ENCODE measurements at places on chromosomes 7 and 10.
A peak's percentile ranks its signal among the peaks of the same experiment; 100 is the strongest.

- peak; percentile 95 for DNase-seq
These were observed at the start of gene C10orf88 for GRCh38 chr10:122953902-122954730. C10orf88 (minus strand) TSS chr10:122954227; CDS start chr10:122954178, 49 bp downstream.

GRCh38 chr10:71727738-71728737 is 8.5 kb upstream of the C10orf105 start:
- DNase-seq = no peak

GRCh38 chr10:9807846-9808245 is 1209.8 kb upstream of the CELF2 start:
- DNase-seq = no peak

DNA sequence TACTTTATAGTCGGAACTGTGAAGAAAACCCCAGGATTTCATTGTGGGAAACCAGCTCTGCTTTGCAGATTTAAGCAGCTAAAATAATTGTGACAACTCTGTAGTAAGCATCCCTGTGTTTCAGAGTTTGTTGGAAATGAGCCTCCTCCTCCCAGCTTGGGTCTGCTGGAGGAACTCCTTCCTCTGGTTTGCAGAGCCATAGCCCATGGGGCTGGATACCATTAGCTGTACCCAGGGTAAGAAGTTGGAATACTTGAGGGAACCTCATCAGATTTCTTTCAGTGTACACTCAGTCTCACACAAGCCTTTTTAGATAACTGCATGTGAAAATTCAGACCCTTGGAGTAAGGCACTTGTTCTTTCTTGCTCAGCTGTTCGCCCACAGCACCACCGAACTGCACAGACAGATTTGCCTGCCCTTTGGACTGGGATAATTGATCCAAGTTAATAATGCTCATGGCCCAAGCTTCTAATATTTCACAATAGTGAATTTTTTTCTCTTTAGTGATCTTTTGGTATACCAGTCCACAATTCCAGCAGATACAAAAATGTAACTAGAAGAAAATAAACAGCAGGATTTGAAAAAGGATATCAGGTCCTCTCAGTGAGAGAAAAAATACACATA is 467.4 kb upstream of the FZD8 start:
- no peak for DNase-seq

GRCh38 chr10:19570120-19570519 is 246.1 kb upstream of the PLXDC2 start:
- no peak for DNase-seq

DNA sequence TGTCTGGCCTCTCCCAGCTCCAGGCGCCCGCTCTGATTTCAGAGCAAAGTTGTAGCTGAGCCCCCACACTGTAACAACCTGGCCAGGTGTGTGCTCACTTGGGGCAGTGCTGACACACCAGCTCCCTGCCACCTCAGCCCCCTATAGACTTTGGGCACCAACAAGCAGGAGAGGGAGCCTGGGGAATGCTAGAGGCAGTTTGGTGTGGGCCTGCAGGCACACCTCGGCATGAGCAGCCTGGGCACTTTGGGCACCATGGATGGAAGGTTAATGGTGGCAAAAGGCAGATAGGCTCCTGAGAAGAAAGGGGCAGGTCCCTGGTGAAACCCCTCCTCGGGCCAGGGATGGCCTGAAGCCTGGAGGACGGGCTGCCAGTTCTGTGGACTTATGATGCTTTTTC is 212.7 kb upstream of the GNAI1 start:
- DNase-seq = no peak

DNA sequence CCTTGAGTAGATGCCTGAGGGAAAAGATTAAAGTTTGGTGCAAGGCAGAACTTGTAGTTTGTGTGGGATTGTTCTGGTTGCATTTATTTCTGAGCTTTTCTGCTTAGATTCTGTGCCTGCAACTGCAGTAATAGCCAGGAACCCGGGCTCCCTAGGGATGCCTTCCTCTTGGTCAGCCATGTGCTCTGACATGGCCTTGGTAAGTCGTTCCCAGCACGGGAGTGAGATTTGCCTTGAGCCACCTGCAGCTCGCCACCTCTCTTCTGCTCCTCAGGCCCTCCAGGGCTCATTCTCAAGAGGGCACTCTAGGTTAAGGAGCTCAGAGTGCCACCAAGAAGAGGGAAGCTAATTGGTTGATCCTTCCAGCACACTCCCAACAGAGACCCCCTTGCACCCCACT is 350.6 kb upstream of the MKI67 start:
- no peak for DNase-seq

- DNase-seq = no peak
These were observed 4.6 kb upstream of the SMARCD3 start for GRCh38 chr7:151252961-151253711.

GRCh38 chr7:77453531-77453930 is 37.4 kb upstream of the GSAP start:
- DNase-seq = no peak

DNA sequence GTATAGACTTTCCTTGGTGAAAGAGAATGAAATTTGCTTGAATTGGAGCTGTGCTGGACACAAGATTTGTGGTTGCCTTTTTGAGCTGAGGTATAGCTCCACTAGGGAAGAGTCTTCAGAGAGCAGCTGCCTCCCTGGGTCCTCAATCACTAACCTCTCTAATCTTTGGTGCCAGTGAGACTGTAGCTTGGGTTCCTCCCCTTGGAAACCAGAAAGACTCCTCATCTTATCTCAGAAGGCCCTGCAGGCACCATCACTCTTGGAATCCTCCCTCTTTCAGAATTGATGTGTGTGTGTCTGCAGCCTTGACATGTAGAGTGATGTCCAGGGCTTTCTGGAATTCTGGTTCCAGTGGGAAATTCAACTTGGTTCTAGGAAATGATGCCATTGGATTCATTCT is 426.5 kb downstream of the RPS24 start:
- DNase-seq = no peak

- no peak for DNase-seq
These were observed 957.2 kb upstream of the GHITM start for GRCh38 chr10:83182076-83182475.

GRCh38 chr10:99920901-99921300 is 88.8 kb downstream of the DNMBP start:
- DNase-seq = no peak

DNA sequence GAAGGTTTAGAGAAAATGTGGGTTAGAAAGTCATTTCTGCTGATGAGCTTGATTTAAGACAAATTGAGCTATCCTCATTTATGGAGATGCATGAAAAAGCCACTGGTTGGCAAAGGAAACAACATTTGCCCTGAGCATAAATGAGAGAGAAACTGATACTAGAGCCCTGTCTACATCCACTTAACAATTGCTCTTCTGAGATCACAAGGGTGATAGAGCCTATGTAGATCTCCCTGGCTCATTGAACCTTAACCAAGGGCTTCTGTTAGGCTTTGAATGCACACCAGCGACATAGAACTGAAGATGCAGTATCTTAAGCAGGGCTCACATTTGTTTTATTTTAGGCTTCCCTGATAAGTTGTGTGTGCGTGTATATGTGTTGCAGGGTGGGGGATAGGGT is 35.0 kb downstream of the GPR141 start:
- no peak for DNase-seq

GRCh38 chr10:77405771-77406241 is 231.8 kb downstream of the KCNMA1 start:
- DNase-seq = no peak

- no peak for DNase-seq
These were observed 57.4 kb downstream of the PPP1R17 start for GRCh38 chr7:31744294-31744874.

- DNase-seq = no peak
These were observed 37.3 kb downstream of the KIF20B start for GRCh38 chr10:89738551-89739209.

- no peak for DNase-seq
These were observed 79.6 kb upstream of the FGFR2 start for GRCh38 chr10:121677880-121678279.

GRCh38 chr7:92478095-92478494 is 349 bp upstream of the ERVW-1 start:
- DNase-seq = no peak

DNA sequence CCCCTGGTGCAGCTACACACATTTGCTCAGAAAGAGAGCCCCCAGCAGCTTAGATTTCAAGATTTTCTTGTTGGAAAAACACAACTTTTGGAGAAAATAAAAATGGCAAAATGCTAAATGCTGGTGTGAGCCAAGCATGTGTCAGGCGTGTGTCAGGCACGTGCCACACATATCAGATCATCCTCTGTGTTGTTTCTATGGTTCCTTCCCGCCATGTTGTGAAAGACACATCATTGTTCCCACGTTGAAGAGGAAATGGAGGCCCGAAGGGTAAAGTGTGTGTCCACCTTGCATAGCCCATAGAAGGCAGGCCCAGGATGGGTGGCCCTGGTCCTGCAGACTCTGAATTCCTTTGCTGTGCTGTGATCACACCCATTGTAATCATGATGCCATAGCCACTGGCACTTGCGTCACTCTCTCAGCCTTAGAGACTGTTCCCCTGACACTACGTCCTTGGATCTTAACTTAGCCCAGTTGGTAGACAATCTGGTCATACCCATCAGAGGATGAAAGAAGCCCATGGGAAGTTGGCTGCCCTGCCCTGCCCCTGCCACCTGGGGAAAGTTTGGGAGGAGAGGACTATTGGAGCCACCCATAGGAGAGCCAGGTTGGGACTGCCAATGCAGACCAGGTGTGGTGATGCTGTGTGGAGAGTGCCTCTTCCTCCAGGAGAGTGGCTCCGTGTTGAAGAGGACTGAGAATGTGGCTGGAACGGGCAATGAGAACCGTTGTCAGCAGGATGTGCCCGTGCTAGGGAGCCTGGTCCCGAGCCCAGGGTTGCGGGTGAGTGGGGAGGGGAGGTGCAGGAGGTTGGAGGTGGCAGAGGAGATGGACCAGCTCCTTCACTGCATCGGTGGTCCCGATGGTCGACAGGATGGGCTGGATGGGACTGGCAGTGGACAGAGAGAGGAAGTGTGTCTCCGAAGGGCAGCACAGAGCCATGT is 65.6 kb upstream of the IGFBP3 start:
- no peak for DNase-seq

DNA sequence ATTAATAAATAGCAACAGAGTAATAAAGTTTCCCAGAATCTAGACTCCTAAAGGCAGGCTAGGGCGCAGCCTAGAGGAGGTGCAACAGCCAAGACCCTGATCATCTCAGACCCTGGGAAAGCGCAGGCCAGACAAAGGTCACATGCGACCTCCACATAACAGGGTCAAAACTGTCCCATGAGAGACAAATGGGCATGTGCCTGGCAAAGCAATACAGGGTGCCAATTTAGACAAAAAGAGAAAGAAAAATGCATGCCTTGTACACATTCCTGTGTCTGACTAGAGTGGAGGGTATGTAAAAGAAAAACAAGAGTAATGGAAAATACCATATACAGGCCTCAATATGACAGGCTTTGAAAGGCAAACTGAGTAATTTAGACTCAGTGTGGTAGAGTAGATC is 22.2 kb downstream of the MPP7 start:
- DNase-seq = no peak

GRCh38 chr7:85764034-85764433 is 577.2 kb upstream of the SEMA3D start:
- DNase-seq = no peak

DNA sequence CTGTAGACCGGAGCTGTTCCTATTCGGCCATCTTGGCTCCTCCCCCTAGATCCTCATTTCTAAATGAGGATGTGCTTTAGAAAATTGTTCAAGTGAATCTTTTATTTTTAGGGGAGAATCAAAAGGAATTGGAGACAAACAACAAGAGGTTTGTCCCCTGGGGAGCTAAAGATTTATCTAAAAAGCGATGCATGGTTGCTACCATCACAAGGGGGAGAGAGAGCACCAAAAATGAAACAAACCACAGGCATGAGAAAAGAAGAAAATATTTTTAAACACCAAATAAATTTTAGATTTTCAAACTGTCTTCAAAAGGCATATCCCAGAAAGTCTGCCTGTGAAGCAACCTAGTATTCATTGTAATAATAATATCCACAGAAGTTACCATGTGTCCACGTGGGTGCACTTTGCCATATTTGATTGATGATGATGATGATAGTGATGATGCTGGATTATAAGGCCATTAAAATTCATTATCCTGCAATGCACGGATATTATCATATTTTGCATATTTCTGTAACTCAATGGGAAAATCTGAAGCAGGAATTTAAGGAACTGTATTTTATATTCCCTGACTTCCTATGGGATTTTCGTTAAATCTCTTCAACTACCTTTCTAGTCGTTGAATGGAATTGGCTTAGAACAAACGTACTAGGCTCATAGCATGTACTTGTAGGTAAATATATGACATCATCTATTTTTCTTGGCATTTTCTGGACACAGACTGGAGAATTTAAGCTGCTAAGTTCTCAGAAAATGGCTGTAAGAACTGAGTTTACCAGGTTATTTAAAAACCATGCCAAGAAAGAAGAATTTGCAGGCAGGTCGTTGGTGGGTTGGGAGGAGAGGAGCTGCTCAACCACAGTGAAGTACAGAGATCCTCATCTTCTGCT is 171.6 kb downstream of the WDR37 start:
- no peak for DNase-seq

DNA sequence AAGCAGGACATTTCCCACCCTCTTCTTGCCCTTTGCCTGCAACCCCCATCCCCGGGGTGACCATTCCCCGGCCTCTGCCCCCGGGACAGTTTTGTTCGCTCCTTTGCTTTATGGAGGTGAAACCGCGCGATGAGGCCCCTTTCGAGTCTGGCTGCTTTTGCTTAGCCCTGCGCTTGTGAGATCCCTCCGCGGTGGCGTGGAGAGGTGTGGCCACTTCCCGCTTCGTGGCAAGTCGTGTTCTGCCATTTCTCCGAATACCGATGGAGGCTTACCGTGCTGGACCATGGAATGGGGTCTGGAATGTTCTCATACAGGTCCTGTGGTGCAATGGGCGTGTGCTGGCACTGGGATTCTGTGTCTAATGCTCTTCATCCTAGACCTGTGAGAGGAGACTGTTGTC is 106.7 kb downstream of the LHPP start:
- DNase-seq = no peak

DNA sequence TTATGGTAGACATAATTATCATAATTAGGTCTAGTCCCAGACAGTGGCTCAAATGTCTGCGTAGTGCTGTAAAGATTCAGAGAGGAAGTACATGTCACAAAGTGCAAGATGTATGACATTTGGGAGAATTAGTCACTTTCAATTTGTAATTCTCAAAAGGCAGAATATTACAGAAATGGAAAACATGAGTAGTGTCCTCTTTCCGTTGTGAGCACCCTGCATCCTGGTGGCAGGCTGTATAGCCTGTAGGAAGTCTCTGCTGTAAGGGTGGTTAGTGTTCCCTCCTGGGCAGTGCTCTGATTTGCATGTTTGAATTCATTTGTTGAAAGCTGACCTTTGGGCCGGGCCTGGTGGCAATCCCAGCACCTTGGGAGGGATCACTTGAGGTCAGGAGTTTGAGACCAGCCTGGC is 17.0 kb downstream of the CDK14 start:
- DNase-seq = no peak

- DNase-seq = no peak
These were observed 601 bp downstream of the ADAM8 start for GRCh38 chr10:133276100-133276434.

- DNase-seq = no peak
These were observed 14.6 kb downstream of the SND1 start for GRCh38 chr7:127666602-127667001.

- DNase-seq = no peak
These were observed 232.4 kb downstream of the AHR start for GRCh38 chr7:17530741-17531421.

Measured in stimulated activated CD8-positive, alpha-beta memory T cell treated with anti-CD3 and anti-CD28 coated beads, Interleukin-2, amount 100 ng/mL, for 1 hour (primary cell).